ENCODE measurements at places on chromosomes 3 and 15. TPM values are rescaled to one million over a fixed set of nuclear protein-coding genes. Genes with fewer than 3 reads are reported as not detected.

Gene C3orf70
- under 0.01 TPM for total RNA-seq

Gene TMEM207
- total RNA-seq = not detected

Gene TRANK1
- total RNA-seq = 18.7 TPM

Gene TTC14
- total RNA-seq = 22.2 TPM

Gene STX19
- 1.4 TPM for total RNA-seq

Gene ARGFX
- total RNA-seq = not detected

Gene STRC
- 0.71 TPM for total RNA-seq

Gene TM4SF4
- not detected for total RNA-seq

All from nasal cavity respiratory epithelium epithelial cell of viscerocranial mucosa (primary cell).